ENCODE measurements at places on chromosomes 13 and 19. TPM values are rescaled to one million over a fixed set of nuclear protein-coding genes. Genes with fewer than 3 reads are reported as not detected.
A peak's percentile ranks its signal among the peaks of the same experiment; 100 is the strongest.

ZNF726 gene
- polyA plus RNA-seq = 2.4 TPM

ZNF439 gene
- polyA plus RNA-seq = 3.6 TPM

PPP6R1 gene
- polyA plus RNA-seq = 24.4 TPM

MAB21L1 gene
- polyA plus RNA-seq = 0.30 TPM

DNA sequence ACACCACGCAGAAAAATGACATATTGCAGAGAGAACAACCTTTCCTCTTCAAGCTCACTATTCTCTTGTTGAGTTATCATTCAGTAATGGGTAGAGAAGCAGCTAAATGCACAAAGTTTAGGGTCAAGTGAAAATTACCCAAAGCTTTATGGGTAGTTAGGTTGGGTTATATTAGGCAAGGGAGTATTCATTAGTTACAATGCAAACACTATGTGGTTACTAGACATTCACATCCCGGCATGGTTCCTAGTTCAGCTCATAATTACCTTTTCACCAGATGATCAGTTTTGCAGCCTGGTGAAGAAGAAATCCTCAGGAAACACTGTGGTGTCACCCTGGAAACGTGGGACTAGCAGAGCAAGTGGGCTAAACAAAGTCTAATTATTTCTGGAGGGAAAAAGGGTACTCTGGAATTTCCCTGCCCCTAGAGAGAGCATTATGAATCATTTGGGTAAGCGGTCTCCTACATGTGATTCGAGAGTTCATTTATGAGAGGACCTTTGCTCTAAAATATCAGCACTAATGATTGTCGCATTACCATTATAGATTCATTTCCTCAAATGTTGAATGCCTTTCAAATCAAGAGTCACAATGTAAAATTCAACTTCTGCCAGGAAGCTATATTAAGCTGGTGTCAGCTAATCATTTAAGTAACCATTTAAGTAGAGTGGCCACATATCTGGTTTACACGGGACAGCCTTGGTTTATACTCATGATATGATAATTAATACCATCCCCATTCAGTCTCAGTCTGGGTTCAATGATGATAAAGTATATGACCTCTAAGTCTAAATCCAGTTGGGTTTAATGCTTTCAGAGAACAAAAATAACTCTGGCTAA is 1208.0 kb downstream of the DIAPH3 start:
- DNase-seq = peak; percentile 3

OR4F17 gene
- not detected for polyA plus RNA-seq

EPS8L1 gene
- polyA plus RNA-seq = 82.3 TPM
